ENCODE measurements at places on chromosomes 16 and 17.

- no peak for DNase-seq
Measured at GRCh38 chr17:79790805-79791734, 5.8 kb downstream of the CBX8 start.

- no peak for DNase-seq
Measured at GRCh38 chr16:82150549-82150948, 19.5 kb downstream of the MPHOSPH6 start.

GRCh38 chr16:4138713-4139112 is 22.5 kb upstream of the ADCY9 start:
- no peak for DNase-seq

- DNase-seq: no peak
Measured at GRCh38 chr17:76953946-76954345, 85.7 kb downstream of the MGAT5B start.

GRCh38 chr16:10961231-10961630 is 16.9 kb downstream of the CLEC16A start:
- DNase-seq: no peak

DNA sequence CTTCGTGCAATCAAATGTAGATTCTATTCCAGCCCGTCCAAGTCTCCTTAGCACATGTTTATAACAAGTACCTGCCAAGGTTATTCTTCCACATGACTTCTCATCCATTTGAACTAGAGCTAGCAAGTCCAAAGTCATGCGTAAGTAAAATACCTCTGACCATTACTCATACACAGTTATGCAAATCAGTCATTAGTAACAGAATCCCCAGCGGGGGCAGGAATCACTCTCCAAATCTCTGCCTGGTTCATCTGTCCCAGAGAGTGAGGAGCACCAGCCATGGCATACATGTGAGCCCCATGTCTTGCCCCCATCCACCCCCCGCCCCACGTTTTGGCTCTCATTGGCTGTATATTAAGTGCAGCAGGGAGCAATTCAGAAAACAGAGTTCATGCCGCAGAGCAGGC is 27.7 kb downstream of the SRL start:
- DNase-seq: no peak

- DNase-seq: no peak
Measured at GRCh38 chr16:81457326-81458133, 12.9 kb downstream of the CMIP start.

DNA sequence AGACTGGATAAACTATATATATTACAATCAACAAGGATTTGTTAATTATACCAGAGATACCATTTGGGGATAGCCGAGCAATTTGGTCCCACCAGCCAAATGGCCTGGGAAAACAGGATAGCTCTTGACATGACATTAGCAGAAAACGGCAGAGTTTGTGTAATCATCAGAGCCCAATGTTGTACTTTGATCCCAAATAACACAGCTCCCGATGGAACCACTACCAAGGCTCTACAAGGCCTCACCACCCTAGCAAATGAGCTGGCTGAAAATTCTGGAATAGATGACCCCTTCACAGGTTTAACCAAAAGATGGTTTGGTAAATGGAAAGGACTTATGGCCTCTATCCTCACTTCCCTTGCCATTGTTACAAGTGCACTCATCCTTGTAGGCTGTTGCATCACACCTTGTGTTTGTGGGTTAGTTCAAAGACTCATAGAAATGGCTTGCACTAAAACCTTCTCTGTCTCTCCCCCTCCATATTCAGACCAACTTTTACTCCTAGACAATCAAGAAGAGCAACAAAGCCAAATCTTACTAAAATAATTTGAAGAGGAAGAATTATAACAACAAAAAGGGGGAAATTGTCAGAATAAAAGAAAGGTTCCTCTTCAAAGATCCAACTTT is 9.5 kb downstream of the TXNL4B start:
- DNase-seq: no peak

DNA sequence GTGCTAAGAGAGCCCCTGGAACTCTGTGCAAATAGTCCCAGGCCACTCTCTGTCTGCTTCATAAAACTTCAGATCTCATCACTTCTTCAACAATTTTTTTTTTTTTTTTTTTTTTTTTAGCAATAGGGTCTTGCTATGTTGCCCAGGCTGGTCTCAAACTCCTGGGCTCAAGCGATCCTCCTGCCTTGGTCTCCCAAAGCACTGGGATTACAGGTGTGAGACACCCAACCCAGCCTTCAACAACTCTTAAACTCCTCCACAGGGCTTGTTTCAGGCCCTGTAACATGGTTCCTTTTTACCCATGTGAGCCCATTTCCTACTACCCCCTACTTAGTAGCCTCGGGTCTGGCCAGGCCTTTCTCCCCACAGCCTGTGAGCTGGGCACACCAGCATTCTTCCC is 39.3 kb upstream of the ICAM2 start:
- no peak for DNase-seq

GRCh38 chr16:3051009-3051408 is 4.6 kb downstream of the MMP25 start:
- DNase-seq: no peak

GRCh38 chr16:65375651-65376050 is 253.8 kb upstream of the CDH11 start:
- no peak for DNase-seq

GRCh38 chr16:85998171-85998867 is 99.4 kb downstream of the IRF8 start:
- DNase-seq: no peak

GRCh38 chr17:2368359-2368758 is 31.1 kb downstream of the SGSM2 start:
- DNase-seq: no peak

DNA sequence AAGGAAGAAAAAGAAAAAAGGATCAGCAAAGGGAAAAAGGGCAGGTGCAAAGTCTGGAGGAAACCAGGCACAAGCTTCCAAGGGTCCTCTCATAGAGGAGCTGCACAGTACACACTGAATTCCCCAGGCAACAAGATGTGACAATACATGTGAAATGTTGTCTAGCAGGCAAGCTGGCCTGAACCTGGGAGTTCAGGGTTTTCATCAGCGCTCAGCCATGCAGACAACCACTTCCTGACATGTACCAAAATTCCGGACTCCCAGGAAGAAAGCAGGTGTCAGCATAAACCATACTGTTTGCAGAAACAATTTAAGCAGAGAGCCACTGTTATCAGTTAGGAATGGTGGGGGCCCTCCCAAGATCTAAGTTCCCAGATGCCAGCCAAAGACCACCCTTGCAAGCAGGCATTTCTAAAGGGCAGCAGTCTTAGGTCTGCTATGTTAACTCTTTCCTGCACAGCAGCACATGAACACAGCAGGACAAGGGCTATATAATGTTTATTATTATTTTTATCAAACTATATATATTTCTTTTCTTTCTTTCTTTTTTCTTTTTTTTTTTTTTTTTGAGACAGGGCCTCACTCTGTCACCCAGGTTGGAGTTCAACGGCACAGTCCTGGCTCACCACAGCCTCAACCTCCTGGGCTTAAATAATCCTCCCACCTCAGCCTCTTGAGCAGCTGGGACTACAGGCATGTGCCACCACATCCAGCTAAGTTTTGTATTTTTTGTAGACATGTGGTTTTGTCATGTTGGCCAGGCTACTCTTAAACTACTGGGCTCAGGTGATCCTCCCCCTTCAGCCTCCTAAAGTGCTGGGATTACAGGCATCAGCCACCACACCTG is 10.1 kb downstream of the TK2 start:
- no peak for DNase-seq

DNA sequence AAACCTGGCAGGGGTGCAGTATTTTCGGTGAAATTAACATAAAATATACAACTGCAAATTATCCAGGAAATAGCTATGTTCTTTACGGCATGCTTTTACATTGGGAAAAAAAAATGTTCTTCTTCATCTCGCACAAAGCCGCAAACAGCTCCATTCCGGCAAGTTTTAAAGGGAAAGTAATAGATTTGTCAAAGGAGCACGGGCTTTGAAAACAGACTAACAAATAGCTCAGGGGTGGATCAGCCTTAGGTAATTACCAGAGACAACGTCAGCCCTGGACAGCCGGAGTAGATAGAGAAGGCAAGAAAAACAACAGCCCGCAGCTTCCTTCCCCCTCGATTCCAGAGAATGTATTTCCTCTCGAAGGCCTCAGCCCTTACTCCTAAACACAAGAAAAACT is 222.5 kb downstream of the C16orf78 start:
- no peak for DNase-seq

GRCh38 chr16:2275476-2276367 is 7.8 kb upstream of the RNPS1 start:
- no peak for DNase-seq

GRCh38 chr16:84277244-84277823 is 17.3 kb upstream of the WFDC1 start:
- DNase-seq: no peak

GRCh38 chr17:81400154-81400977 is 5.1 kb downstream of the BAHCC1 start:
- no peak for DNase-seq

GRCh38 chr17:1576500-1576899 is 13.9 kb upstream of the PITPNA start:
- DNase-seq: no peak

DNA sequence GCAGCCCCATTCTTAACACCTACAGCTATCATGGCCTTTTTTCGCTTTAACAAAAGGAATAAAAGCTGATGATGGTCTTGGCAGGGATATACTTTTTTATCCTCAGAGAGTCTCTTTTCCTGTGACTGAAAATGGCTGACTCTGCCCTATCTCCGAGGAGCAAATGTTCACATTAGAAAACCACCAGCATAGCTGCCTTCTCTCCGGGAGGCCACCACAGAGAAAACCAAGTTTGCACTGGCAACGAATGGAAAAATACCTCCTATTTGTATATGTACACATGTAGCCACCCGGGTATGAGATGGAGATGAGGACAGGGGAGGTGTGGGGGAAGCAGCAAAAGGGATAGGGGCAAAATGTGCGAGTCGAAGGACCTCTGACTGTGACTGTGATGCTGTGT is 88.2 kb downstream of the STX8 start:
- no peak for DNase-seq

DNA sequence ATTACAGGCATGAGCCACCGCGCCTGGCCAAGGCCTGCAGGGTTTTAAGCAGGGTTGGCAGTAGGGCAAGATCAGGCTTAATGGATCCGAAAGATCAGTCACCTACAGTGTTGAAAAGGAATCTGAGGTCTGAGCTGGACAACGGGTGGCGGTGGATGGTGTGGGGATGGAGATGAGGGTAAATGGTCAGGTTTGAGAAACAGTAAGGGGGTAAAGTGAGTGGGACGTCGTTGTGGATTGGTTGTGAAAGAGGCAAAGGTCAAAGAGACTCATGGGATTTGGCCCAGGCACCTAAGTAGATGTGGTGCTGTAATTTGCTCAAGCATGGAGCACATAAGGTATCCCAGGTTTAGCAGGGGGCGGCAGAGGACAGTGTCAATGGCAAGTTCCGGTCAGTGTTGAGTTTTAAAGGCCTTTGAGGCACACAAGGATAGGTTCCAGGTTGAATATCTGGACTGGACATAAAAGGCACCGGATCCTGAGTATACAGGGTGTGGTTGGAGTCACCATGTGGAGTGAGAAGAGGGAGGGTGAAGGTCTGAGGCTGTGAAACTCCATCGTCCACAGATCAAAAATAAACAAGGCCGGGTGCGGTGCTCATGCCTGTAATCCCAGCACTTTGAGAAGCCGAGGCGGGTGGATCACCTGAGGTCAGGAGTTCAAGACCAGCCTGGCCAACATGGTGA is 1.1 kb upstream of the SLC16A5 start:
- DNase-seq: no peak

DNA sequence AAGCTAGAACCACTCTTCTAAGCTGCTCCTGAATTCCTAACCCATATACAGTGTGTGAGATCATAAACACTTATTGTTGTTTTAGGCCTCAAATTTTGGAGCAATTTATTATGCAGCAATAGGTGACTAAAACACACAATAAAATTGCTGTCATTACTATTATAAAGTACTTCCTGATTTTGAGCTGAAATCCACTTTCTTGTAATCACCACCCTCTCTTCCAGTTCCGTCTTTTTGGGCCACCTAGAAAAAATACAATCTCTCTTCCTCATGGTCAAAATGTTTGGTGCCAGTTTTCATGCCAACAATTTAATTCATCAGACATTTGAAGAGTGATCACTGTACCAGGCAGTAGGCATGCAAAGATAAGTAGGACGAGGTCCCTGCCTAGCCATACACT is 43.3 kb upstream of the NF1 start:
- no peak for DNase-seq

DNA sequence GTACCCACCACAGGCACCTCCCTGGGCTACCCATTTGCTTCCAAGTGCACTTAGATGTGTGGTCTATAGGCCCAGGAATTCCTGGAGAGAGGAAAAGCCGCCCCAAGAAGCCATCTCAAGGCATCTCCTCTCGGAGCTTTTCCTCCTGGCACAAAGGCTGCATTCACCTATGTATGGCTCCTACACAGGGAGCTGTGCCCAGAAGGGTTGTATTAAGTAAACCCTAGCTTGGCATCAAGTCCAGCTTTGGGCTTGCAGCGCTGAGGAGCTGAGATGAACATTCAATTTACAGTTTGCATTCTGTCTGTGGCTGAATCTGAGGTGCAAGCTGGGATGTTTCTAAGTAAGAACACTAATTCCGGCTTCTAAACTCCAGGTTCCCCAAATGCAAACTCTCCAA is 81.3 kb downstream of the CDYL2 start:
- no peak for DNase-seq

GRCh38 chr17:63435681-63436522 is 10.2 kb downstream of the CYB561 start:
- DNase-seq: no peak

DNA sequence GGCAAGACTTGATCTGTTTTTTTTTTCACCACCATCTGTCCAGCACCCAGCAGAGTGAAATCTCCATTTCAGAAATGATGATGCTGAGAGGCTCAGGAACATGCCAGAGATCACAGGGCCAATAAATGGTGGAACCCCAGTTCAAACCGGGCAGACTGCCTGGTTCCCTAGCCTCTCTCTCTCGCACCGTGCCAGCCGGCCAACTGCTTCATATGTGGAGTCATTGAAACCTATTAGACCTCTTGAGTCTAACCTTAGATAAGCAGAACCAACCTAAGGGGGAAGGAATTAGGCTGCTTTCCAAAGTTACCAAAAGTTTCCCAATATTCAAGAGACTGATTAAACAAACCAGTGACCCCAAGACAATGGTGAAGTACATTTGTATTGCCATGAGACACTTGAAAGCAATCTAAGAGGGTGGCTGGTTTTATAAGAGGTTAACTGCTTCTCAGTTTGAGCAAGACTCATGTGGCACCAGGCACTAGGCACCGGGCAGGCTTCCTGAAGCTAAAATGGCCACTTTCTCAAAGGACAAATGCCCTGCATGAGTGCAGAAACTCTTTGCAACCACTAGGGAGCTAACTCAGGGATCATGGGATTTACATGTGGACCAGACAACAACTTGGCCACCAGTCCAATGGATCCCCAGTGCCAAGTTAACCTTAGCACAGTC is 18.4 kb downstream of the TOX3 start:
- DNase-seq: no peak

Measured in cerebellar nuclear complex (tissue), 1 donor.